GM10248 (cell line): ENCODE measurements at places on chromosomes 16 and 17.

DNA sequence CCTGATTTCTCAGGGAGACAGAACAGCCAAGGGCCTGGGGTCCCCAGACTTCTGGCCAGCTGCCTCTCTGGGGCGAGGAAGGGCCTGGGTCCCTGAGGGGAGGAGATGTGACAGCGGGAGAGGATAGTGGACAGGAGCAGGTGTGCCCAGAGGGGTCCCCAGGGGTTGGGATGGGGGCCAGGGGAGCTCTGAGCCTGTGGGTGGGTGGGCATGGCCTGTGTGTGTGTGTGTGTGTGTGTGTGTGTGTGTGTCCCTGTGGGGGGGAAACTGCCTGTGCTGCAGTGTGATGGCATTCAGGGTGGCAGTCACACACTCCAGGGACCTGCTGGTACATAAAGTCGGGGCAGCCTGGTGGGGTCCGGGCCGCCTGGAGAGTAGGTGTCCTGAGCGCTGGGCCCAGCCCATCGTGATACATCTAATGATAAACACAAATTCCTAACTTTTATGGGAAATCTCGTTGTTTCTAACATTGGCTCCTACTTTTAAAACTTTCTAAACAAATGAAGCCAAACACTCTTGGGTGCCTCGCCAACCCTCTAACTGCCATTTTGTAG lies 1.4 kb downstream of the ITGB4 start:
- DNase-seq = no peak

- no peak for DNase-seq
These were observed 115.9 kb upstream of the CDH13 start for GRCh38 chr16:82510789-82511305.

DNA sequence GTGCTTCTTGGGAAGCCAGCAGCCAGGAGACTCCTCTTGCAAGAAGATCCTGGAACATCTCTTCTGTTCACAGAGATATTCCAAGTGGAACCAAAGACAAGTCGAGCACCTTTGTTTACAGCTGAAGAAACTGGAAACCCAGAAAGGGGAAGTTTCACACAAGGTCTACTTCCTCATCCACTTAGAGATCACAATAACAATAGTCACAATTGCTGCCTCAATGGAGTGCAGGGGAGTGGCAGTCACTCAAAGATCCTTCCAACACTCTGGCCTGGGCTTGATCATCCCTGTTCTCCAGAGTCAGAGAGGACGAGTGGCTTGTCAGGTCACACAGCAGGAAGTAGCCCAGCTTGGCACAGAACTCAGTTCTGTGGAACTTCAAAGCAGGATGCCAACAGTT lies 46.9 kb upstream of the SIAH1 start:
- peak; percentile 65 for DNase-seq

DNA sequence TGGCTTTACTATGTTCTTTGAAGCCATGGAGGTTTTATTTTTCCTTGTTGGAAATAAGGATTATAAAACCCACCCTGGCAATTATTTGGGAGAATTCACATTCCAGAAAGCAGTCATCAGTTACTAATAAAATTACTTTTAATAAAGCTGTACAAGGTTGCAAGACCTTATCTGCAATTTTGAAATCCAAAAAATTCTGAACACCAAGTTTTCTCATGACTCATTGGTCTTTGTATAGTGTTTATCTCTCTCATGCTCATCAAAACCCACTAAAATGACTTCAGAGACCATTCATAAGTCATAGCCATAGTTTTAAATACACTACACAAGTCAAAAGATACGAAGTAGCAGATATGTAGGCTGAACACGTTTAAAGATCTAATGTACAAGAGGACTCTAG lies 6.0 kb upstream of the KRT38 start:
- no peak for DNase-seq

DNA sequence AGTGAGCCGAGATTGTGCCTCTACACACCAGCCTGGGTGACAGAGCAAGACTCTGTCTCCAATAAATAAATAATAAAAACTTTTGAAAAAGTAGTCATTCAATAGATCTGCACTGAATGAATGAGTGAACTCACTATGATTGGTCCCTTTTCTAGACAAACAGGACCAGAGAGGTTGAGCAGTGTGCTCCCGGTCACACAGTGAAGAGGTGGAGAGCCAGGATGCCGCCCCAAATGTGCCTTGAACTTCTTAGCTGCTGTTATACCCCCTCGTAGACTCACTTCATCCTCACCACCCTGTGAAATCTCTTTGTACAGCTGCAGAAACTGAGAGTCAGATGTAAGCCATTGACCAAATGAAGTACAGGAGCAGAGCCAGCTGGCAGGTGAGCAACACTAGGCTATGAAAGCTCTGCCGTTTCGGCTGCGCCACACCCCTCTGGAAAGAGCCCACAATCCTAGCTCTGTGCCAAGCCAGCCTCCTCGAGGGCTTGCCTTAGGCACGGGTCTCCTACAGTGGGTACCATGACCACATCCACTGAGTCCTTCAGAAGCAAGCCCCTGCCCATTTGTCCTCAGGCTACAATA lies 7.8 kb upstream of the KIAA0513 start:
- no peak for DNase-seq

- DNase-seq = no peak
These were observed 57.0 kb downstream of the FOXL1 start for GRCh38 chr16:86635176-86635876.
